Activated CD4-positive, alpha-beta T cell treated with anti-CD3 and anti-CD28 coated beads, Interleukin-2, amount 50 U/mL, for 24 hours (primary cell): ENCODE measurements at places on chromosomes 12 and 14.

DNA sequence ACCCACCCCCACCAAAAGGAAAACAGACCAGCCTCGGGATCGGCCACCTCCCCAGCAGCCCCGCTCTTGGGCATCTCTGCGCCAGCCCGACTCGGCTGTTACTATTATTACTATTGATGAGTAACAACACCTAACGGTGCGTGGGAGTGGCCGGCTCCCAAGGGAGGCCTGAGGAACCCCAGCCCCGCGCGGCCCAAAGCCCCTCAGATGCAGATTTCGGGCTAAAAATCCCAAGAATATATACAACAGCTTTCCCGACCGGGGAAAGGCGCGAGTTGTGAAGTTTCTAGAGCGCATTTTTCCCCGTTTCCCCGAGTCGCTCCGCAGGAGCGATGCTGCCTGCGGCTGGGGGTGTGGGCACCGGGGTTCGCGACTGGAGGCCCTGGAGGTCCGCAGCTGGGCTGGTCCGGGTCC, 565 bp downstream of the NT5DC3 start:
- DNase-seq, result peak; percentile 16

DNA sequence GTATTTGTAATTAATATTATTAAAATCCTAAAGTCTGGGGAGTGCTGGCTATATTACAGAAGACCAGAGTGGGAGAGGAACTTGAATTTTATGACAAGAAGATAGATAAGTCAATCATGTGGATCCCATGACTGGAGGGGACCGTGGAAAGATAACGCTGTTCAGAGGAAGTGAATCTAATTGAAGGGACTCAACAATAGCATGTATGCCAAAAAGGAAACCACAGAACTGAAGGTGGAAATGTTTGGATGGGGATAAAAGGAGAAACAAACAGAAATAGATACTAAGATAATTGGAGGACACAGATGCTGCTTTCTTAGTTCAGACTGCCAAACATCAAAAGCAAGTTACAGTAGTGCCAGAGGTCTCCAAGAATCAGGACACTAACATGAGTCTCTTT, 21.1 kb downstream of the OR6J1 start:
- no peak for DNase-seq

- no peak for DNase-seq
These were observed 43.4 kb downstream of the ELK3 start for GRCh38 chr12:96237465-96238077.

DNA sequence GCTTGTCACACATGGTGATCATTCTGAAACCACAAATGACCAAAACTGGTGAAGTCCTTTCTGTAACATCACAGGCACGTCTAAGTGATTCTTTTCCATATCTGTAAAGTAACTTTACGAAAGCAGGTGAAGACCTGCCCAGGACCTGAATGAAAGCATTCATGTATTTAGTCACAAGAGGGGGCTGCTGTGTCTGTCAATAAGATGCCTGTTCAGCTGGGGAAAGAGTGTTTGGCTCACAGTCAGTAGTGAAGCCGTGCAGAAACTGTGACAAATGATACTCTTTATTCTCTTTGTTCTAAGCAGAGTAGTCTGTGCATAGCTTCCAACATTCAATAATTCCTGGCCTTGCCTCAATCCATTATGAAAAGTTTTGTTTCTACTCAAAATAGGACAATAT, 373.5 kb upstream of the OR4E1 start:
- DNase-seq, result peak; percentile 17

GRCh38 chr12:111753144-111753881, 13.4 kb upstream of the ALDH2 start:
- no peak for DNase-seq
